ENCODE measurements at places on chromosomes 7 and 10.

GRCh38 chr10:70804421-70804808 lies 11.3 kb upstream of the SGPL1 start:
- DNase-seq = no peak

- DNase-seq = no peak
Observed at GRCh38 chr10:16673443-16673842, 143.8 kb downstream of the RSU1 start.

DNA sequence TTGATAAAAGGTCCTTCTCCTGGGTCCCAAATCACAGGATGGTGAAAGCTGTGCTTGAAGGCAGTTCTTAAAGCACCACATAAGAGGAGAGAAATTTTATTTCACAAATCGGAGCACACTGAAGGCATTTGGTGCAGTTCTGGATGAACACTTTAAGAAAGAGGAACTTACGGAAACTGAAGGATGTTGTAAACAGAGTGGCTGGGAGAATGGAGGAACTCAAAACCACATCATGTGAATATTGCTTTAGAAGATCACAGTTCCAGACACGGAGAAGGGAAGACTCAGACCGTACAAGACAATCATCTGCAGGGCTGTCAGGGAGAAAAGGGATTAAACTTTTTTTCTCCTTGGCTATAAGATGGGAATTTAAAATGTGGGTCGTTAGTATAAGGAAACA lies 9.0 kb upstream of the GPR141 start:
- no peak for DNase-seq

GRCh38 chr10:111107023-111107422 lies 30.2 kb downstream of the ADRA2A start:
- DNase-seq = no peak

DNA sequence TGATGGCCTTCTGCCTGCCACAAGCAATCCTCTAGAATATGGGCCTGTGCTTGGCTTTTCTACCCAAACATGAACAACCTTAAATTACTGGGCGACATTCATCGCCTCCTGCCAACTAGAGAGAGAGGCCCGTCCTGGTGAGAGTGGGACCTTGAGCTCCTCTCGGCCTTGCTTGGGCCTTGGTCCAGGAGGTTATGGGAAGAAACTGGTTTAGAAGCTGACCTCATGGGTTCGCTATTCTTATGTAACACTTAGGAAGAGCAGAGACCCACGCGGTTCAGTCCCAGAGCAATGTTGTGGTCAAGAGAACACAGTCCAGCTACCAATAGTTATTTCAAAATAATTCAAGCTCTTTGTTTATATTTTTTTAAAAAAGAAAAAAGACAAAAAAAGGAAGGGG lies 176.3 kb upstream of the ZNF32 start:
- no peak for DNase-seq

DNA sequence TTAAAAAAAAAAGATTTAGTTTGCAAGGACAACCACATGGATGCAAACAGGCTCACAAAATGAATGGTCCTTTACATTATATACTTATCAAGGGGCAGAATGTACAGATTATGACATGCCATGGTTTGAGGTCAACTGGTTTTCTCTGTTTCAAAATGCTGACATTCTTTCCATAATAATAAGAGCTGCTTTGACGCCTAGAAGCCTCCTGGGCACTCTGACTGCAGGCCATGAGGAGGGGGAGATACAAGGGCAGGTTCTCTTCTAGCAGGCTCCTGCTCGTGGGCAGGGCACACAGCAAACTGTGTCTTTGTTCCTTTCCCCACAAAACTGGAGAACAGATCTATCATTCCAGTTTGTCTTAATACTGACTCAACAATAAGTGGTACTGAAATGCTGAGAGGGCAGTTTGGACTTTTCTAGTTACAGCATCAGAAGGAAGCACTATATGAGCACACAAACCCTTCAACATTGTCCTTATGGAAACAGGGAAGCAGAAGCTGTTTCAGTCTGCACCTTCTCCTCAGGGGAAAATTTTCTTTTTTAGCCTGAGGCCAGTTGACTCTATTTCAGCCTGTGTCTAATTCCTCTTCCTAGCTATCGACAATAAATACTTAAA lies 314.9 kb upstream of the AOAH start:
- no peak for DNase-seq

- no peak for DNase-seq
Observed at GRCh38 chr7:53607961-53608360, 572.5 kb downstream of the POM121L12 start.

- no peak for DNase-seq
Observed at GRCh38 chr7:98935811-98936210, 57.5 kb downstream of the TRRAP start.

- no peak for DNase-seq
Observed at GRCh38 chr10:118590334-118590733, 5.1 kb downstream of the PRLHR start.

DNA sequence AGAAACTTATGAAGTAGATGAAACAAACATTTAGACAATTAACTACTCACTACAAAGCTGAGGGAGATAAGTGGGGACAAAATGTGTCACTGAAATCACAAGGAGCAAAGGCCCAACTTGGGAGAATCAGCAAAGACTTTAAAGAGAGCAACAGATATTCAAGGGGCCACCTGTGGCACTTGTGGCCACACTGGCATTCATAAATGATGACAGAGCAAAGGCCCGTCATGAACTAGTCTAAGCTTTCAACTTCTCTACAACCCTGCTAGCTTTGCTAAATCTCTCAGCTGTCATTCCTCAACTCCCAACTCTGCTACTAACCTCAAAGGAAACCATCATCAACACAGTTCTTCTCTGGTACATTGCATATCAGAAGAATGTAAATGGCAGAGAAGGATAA lies 178.4 kb downstream of the CPEB3 start:
- DNase-seq = no peak

GRCh38 chr10:54530299-54530698 lies 270.7 kb downstream of the PCDH15 start:
- no peak for DNase-seq

- DNase-seq = no peak
Observed at GRCh38 chr7:43110791-43111535, 1.5 kb upstream of the HECW1 start.

DNA sequence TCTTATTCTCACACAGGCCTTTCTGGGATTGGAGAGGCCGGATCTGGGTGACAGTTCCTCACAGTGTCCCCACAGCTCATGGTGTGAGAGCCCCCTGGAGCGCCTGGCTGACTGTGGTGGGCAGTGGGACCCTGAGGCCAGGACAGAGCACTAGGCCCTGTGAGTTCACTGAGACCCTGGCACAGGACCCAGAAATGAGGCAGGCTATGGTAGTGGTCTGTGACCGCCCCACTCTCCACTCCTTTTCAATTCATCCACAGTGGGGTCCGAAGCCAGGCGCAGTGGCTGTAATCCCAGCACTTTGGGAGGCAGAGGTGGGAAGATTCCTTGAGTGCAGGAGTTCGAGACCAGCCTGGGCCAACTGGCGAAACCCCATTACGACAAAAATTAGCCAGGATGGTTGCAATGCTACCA lies 95.9 kb upstream of the TNRC18 start:
- DNase-seq = no peak

Data from naive thymus-derived CD8-positive, alpha-beta T cell (primary cell).